ENCODE measurements at places on chromosomes 11 and 22.

- no peak for DNase-seq
Observed at GRCh38 chr11:129056916-129057315, 114.2 kb upstream of the TP53AIP1 start.

- DNase-seq = no peak
Observed at GRCh38 chr22:17957693-17958092, 66.7 kb downstream of the MICAL3 start.

DNA sequence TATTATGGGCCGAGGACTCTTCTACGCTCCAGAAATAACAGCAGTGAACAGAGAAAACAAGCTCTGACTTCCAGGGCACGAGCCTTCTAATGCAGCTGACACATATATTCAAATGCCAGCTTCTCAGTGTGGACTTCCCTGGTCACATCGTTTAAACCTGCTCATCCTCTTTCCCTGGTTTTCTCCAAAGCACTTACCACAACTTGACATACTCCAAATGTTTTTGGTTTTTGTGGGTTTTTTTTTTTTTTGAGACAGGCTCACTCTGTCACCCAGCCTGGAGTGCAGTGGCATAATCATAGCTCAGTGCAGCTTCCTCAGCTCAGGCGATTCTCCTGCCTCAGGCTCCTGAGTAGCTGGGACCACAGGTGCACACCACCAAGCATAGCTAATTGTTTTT, 105.5 kb downstream of the MICAL3 start:
- no peak for DNase-seq

DNA sequence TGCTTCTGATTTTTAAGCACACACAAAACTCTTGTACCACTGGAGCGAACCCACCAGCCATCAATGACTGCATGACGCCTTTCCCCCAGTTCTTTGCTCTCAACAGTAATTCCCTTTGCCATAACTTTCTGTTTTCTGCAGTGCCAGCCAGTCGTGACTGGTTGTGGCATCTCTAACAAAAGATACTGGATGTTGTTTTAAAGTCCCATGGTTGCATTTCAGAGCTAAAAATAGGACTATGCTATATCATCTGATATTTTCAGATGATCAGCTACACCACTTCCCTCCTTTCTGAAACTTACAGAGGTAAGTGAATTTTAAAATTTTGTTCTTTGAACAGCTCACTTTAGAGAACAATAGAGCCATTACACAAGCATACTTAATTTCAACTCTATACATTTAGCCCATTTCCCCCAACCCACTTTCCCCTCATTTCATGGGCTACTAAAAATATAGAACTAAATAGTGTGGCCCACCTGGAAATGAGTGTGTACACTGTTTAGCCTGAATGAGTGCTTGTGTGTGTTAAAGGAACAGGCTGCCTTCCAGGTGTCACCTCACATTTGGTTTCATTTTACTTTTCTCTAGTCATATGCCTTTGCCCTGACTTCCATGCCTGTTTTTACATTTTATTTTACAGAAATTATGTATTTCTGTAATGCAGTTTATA, 136.9 kb upstream of the ZC3H12C start:
- no peak for DNase-seq

- no peak for DNase-seq
Observed at GRCh38 chr11:18264035-18264434, 2.0 kb upstream of the SAA1 start.

DNA sequence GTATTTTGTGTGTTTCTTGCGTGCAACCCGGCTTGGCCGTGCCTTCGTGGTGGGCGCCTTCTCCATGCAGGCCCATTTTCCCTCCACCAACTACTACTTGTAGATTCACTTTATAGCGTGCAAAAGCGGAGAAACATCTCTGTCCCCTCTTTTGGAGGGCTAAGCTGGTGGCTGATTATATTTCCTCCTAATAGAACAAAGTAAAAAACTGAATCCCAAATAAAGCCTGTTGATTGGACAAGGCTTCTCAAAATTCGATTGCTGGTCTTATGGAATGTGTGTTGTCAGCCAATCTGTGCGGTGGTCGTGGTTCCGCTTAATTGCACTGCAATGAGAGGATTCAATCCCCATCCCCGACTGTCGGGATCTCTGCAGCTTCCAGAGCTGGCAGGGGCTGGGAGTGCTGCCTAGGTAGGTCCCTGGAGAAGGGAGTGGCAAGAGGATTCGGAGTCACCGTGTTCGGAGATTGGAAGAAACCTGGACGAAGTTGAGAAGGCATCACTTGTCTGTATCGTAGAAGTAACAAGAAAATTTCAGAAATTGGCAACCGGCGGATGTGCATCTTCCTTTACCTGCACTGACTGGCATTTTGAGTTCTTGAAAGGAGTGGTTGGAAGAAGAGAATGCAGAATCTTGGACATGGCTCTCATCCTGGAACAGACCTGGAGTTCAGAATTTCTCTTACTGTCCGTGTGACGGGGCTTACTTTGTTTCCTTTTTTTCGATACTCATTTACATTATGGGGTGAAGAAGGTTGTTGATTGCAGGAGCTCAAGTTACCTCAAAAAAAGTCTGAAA, 1.1 kb downstream of the HMGXB4 start:
- no peak for DNase-seq

GRCh38 chr11:95994329-95994728, 70.4 kb upstream of the MTMR2 start:
- no peak for DNase-seq

GRCh38 chr11:102229510-102230123, 87.7 kb upstream of the BIRC3 start:
- no peak for DNase-seq

GRCh38 chr11:76623171-76623883, 47.2 kb downstream of the LRRC32 start:
- DNase-seq = no peak

DNA sequence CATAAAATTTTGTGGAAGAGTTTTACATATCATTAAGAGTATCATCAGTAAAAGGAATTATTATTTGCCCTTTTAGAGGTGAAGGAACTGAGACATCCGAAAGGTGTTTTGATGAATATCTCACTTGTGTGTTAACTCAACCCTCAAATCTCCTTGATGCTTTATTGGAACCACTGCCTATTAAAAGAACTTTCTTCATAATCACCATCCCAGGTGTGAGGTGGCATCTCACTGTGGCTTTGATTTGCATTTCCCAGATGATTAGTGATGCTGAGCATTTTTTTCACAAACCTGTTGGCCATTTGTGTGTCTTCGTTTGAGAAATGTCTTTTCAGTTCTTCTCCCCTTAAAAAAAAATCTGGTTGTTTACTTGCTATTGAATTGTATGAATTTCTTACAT, 134.0 kb upstream of the SYN3 start:
- no peak for DNase-seq
